Femur (tissue), 1 donor: ENCODE measurements at places on chromosomes 4 and X.

- DNase-seq, result no peak
These were observed 24.9 kb upstream of the DCHS2 start for GRCh38 chr4:154516318-154517029.

DNA sequence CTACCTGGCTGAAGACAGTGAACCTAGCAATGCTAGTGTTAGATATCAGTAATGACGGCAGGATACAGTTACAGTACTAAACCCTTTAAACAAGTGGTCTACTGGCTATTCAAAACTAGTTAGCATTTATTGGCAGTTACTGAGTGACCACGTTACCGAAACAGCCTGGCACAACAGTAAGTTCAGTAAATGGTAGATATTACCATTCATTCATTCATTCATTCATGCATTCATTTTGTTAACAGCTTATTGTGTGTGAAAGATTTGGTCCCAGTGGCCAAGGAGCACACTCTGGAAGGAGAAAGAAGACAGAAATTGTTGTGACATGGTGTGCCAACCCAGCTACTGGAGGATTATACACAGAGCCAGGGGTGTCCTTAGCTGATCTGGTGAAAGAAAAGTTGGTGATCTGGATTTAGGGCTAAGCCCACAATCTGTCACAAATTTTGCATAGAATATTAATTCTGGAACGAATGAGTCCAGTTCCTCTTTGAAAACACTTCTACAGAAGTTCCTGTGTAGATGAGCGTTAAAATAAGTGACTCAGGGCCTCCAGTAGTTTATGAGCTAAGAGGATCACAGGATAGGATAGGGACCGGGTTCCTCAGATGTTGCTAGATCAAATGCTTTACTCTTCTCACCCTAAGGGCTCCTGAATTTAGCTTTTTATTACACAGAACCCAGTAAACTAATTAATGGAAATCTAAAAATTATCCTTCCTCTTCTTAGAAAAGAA is 179.1 kb downstream of the CBR4 start:
- DNase-seq, result no peak

- no peak for DNase-seq
These were observed 123.2 kb downstream of the RBM47 start for GRCh38 chr4:40506492-40506891.

GRCh38 chr4:124964852-124965496 is 252.4 kb upstream of the ANKRD50 start:
- DNase-seq, result no peak

DNA sequence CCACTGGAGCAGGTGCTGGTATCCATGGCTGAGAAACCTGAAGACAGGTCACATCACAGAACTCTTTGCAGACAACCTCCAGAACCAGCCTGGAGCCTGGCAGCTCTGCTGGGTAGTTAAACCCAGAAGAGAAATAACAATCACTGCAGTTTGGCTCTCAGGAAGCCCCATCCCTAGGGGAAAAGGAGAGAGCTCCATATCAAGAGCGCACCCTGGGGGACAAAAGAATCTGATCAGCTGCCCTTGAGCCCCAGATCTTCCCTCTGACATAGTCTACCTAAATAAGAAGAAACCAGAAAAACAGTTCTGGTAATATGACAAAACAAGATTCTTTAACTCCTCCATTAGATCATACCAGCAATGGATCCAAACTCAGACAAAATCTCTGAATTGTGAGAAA is 823.2 kb upstream of the FRG1 start:
- no peak for DNase-seq

DNA sequence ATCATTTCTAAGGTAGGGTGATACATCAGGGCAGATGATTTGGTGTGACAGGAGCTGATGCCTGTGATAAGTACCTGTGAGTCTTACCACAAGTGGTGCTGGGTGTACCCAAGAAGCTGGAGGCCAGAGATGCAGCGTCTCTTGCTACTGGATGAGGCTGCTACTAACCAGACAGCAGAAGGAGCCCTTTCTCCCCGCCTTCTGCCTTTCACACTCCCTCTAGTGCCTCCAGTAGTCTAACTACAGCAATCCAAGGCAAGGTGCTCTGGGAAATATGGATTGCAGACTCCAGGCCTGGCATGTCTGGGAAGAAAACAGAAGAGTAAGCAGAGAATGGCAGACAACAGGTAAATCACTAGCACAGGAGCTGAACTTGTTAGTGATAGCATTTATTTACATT is 470.8 kb downstream of the NKX6-1 start:
- no peak for DNase-seq
